Esophagus muscularis mucosa (tissue), 4 donors: ENCODE measurements at places on chromosomes 11 and 22. TPM values are rescaled to one million over a fixed set of nuclear protein-coding genes. Genes with fewer than 3 reads are reported as not detected.

GRM5 gene
- not detected for total RNA-seq

TSSK2 gene
- total RNA-seq = not detected

GLB1L3 gene
- 0.29 TPM for total RNA-seq

ADM2 gene
- not detected for total RNA-seq

RIMBP3C gene
- not detected for total RNA-seq

TMEM179B gene
- total RNA-seq = 45.2 TPM

GAB4 gene
- not detected for total RNA-seq

GLB1L2 gene
- 13.1 TPM for total RNA-seq

OR52I2 gene
- not detected for total RNA-seq

CTNND1 gene
- 78.1 TPM for total RNA-seq

KMT5B gene
- total RNA-seq = 41.1 TPM

GUCD1 gene
- 93.4 TPM for total RNA-seq

SLC25A18 gene
- 2.8 TPM for total RNA-seq

KRTAP5-10 gene
- not detected for total RNA-seq

SLC5A1 gene
- 0.11 TPM for total RNA-seq

BBOX1 gene
- total RNA-seq = not detected

YPEL4 gene
- total RNA-seq = 1.4 TPM

KRTAP5-8 gene
- total RNA-seq = not detected

LDHAL6A gene
- not detected for total RNA-seq

LINC01488 gene
- total RNA-seq = not detected

ANKK1 gene
- 0.83 TPM for total RNA-seq

XKR3 gene
- not detected for total RNA-seq

BRD1 gene
- total RNA-seq = 54.1 TPM

GLYAT gene
- not detected for total RNA-seq

SCYL1 gene
- 98.1 TPM for total RNA-seq

MRGPRX4 gene
- total RNA-seq = not detected

IL17RA gene
- total RNA-seq = 16.2 TPM

OMP gene
- not detected for total RNA-seq

ACTN3 gene
- not detected for total RNA-seq

HORMAD2 gene
- not detected for total RNA-seq

HTR3A gene
- 0.63 TPM for total RNA-seq

SLN gene
- total RNA-seq = not detected

PKNOX2 gene
- total RNA-seq = 2.9 TPM

BRSK2 gene
- 3.0 TPM for total RNA-seq

KRTAP5-11 gene
- total RNA-seq = not detected

ANO1 gene
- 53.3 TPM for total RNA-seq

SCN2B gene
- 0.65 TPM for total RNA-seq

SCGB1A1 gene
- not detected for total RNA-seq

CTSD gene
- total RNA-seq = 186 TPM

FANCF gene
- 5.0 TPM for total RNA-seq

CABP4 gene
- 2.4 TPM for total RNA-seq

SLC22A8 gene
- not detected for total RNA-seq

SMTNL1 gene
- total RNA-seq = not detected

SUSD2 gene
- 10.0 TPM for total RNA-seq

HBG2 gene
- not detected for total RNA-seq

DEFB131B gene
- total RNA-seq = not detected

CASP5 gene
- 0.57 TPM for total RNA-seq

HMGXB4 gene
- total RNA-seq = 12.4 TPM
